ENCODE measurements at places on chromosomes 3 and 15. TPM values are rescaled to one million over a fixed set of nuclear protein-coding genes. Genes with fewer than 3 reads are reported as not detected.

DNA sequence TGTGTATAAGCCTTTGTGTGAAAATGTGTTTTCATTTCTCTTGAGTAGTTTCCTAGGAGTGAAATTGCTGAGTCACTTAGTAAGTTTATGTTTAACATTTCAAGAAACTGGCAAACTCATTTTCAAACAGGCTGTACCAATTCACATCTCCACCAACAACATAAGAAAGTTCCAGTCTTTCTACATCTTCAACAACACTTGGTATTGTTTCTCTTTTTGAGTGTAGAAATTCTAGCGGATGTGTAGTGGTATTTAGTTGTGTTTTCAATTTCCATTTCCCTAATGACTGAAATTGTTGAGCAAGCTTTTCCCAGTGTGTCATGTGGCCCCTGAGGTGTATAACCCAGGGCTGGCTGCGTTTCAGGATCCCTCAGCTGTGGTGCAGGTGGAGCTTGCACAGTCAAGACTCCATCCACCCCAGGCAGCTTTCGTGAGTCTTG lies 258.5 kb downstream of the PDCD6IP start:
- DNase-seq = no peak

- peak; percentile 83 for DNase-seq
Observed at GRCh38 chr3:143119009-143119914, at the start of gene CHST2. Gene CHST2, plus strand, starts transcription at chr3:143119771. Its CDS starts 1,046 bp downstream, at chr3:143120817.

DNA sequence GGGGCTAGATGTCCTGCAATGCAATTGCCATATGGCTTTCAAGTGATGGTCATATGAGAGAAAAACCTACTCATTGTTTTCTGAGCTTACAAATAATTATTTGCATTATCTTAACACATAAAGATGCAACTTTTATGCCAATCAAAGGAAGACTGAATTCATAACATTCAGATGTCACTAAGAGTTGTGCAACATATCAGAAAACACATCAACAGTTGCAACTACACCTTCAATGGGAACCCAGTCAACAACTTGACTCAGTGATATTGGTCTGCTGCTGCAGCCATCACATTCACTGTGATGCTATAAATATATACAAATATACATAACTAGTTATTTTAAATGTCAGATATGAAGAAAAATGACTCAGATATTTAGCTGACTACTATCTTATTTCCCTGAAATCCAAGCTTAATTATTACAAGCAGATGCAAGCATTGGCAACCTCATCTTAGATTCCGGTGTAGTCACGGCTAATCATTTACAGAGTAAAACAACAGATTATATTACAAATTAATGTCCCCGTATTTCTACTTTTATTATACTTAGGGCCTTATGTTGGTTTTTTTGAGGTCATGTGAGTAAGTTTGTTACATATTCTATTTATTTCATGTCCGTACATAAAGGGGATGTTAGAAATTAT lies 23.7 kb downstream of the CNTN3 start:
- DNase-seq = no peak

- DNase-seq = no peak
Observed at GRCh38 chr3:139307601-139308555, 35.9 kb upstream of the MRPS22 start.

The SEMA6D gene
- total RNA-seq = 17.1 TPM

The PPCDC gene
- 5.5 TPM for total RNA-seq

The ISLR2 gene
- total RNA-seq = 2.6 TPM

GRCh38 chr15:74042603-74043424 lies 39.5 kb downstream of the GOLGA6A start:
- DNase-seq = no peak

GRCh38 chr3:12507591-12508281 lies 23.5 kb downstream of the TSEN2 start:
- peak; percentile 69 for DNase-seq

GRCh38 chr3:47009225-47010110 lies 30.0 kb downstream of the NBEAL2 start:
- peak; percentile 96 for DNase-seq

The KCNH8 gene
- 1.2 TPM for total RNA-seq

The ACSBG1 gene
- 1.2 TPM for total RNA-seq

The ABTB1 gene
- total RNA-seq = 13.0 TPM

DNA sequence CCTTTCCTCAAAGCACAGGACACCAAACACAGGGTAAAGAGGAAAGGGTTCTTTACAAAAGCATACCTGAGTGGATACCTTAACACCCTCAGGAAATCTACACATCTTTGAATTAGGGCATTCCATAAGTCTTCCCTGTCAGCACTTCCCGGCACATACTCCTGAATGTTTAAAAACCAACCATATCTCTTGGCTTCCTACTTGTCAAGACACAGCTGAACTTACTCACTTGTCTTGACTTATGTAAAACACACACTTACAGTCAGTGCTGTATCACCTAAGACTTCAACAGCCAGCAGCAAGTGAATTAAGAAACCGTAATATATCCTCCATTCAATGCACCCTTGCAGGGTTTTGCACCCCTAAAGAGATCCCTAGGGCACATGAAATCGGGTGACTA lies 17.5 kb downstream of the IL1RAP start:
- DNase-seq = peak; percentile 43

DNA sequence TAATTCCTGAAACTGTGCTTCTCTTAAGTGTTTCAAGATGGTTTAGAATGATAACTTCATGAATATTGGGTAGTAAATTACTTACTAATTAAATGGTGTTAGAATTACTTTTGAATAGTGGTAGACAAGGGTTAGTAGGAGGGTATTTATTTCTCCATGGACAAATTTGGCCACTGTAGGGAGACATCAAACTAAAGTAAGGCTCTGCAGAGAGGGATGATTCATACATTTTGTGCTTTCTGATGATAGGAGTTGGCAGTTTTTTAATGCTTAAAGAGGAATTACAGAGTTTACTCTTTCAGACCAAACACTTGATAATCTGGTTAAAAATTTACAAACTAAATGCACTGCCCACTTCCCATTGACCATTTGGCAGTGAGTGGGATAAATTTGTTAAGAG lies 127.6 kb downstream of the NAALADL2 start:
- DNase-seq = no peak
